ENCODE measurements at places on chromosomes 12 and 14. TPM values are rescaled to one million over a fixed set of nuclear protein-coding genes. Genes with fewer than 3 reads are reported as not detected.

- H3K4me3 ChIP-seq = no peak overlapping the region
- H3K4me1 ChIP-seq = no peaks in the 10 kb centered on the region
Observed at GRCh38 chr14:94926176-94926575, 156.3 kb upstream of the GSC start.

GRCh38 chr12:53677800-53678148 is 1.9 kb upstream of the ATP5MC2 start:
- no peak for DNase-seq
- peaks cover 10% of the 10 kb centered on the region for H3K4me1 ChIP-seq
- peak overlapping the region; percentile 95 for H3K27ac ChIP-seq
- peak overlapping the region; percentile 84 for H3K4me3 ChIP-seq
- H3K27me3 ChIP-seq = no peaks in the 10 kb centered on the region

The SYCP3 gene
- total RNA-seq = not detected

The KRT71 gene
- total RNA-seq = not detected

GRCh38 chr14:32013083-32013482 is 64.0 kb upstream of the ARHGAP5 start:
- H3K4me3 ChIP-seq = no peak overlapping the region
- no peaks in the 10 kb centered on the region for H3K36me3 ChIP-seq
- no peak for DNase-seq
- H3K4me1 ChIP-seq = peaks cover 3% of the 10 kb centered on the region
- H3K27ac ChIP-seq = no peak overlapping the region
- no peaks in the 10 kb centered on the region for H3K27me3 ChIP-seq

The RNASE7 gene
- 0.27 TPM for total RNA-seq

- no peaks in the 10 kb centered on the region for H3K27me3 ChIP-seq
- DNase-seq = no peak
- no peaks in the 10 kb centered on the region for H3K36me3 ChIP-seq
- no peak overlapping the region for H3K4me3 ChIP-seq
Observed at GRCh38 chr12:28258998-28259397, 68.7 kb downstream of the CCDC91 start.

GRCh38 chr12:119005913-119006312 is 24.6 kb downstream of the SRRM4 start:
- DNase-seq = no peak
- no peak overlapping the region for H3K27ac ChIP-seq
- no peaks in the 10 kb centered on the region for H3K36me3 ChIP-seq
- no peak overlapping the region for H3K4me3 ChIP-seq

DNA sequence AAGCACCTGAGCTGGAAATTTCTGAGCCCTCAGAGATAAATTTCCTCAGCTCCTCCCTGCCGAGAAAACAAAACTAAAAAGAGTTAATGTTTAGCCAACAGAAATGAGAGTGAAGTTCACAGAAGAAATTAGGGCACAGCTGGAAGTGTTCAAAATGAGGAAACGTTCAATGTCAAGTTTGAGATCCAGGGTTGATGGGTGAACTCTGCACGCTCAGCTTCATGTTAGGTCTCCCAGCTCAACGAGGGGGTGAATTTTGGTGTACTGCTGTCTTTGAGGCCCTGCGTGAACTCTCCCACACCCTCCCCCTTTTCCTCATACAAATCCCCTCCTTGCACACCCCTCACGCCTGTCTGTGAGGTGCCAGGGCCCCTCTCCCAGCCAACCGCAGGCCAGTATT is 13.3 kb upstream of the OAS3 start:
- no peak for DNase-seq
- no peaks in the 10 kb centered on the region for H3K4me1 ChIP-seq
- no peaks in the 10 kb centered on the region for H3K36me3 ChIP-seq
- no peak overlapping the region for H3K4me3 ChIP-seq
- H3K27ac ChIP-seq = no peak overlapping the region
- no peaks in the 10 kb centered on the region for H3K27me3 ChIP-seq

GRCh38 chr12:99670635-99671034 is 23.1 kb downstream of the GARIN6 start:
- DNase-seq = no peak
- H3K4me3 ChIP-seq = no peak overlapping the region
- H3K36me3 ChIP-seq = no peaks in the 10 kb centered on the region
- H3K4me1 ChIP-seq = no peaks in the 10 kb centered on the region
- no peak overlapping the region for H3K27ac ChIP-seq

DNA sequence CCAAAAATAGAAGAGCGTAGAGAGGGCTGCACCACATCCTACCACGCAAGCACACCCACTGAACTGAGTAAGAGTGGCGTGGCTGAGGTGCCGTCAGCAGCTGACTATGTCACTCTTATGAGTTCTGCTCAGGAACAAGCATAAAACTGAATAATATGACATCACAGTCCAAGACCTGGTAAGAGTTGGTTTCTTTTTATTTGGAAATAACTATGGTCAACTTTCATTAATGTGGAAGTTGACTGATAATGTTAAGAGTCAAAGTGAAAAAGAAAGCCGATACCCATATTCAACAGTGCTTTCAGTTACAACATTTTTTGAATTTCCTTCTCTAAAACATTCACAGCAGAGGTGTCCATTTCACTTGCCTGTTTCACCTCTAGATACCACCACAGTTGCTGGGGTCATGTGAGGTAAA is 44.6 kb downstream of the GNS start:
- no peak overlapping the region for H3K27ac ChIP-seq
- no peaks in the 10 kb centered on the region for H3K27me3 ChIP-seq
- peaks cover 17% of the 10 kb centered on the region for H3K36me3 ChIP-seq
- DNase-seq = no peak

- H3K4me3 ChIP-seq = no peak overlapping the region
- H3K27me3 ChIP-seq = no peaks in the 10 kb centered on the region
- H3K27ac ChIP-seq = no peak overlapping the region
- DNase-seq = no peak
- H3K36me3 ChIP-seq = no peaks in the 10 kb centered on the region
- H3K4me1 ChIP-seq = no peaks in the 10 kb centered on the region
Observed at GRCh38 chr14:66248256-66248655, 237.9 kb upstream of the CCDC196 start.

- no peak overlapping the region for H3K4me3 ChIP-seq
- H3K27ac ChIP-seq = peak overlapping the region; percentile 79
- H3K4me1 ChIP-seq = peaks cover 26% of the 10 kb centered on the region
- DNase-seq = no peak
Observed at GRCh38 chr12:46609273-46609623, 216.5 kb downstream of the SLC38A4 start.

DNA sequence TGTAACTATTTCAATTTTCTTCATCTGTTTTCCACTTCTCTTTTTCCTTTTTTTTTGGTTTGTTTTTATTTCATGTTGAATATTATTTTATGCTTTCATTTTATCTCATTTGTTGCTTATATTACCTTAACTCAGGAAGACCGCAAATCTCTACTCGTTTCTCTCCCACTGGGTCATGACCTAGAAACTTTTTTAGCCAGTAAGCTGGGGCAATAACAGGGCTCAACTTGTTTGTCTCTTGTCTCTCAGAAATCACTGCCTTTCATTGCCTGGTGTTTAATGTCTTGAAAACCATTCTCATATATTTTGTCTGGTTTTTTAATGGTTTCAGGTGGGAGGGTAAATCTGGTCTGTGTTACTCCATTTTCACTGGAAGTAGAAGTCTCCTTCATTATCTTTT is 36.6 kb upstream of the ATP2B1 start:
- no peaks in the 10 kb centered on the region for H3K27me3 ChIP-seq
- no peak for DNase-seq
- H3K4me3 ChIP-seq = no peak overlapping the region
- H3K4me1 ChIP-seq = no peaks in the 10 kb centered on the region
- H3K36me3 ChIP-seq = no peaks in the 10 kb centered on the region

GRCh38 chr14:73674986-73675385 is 30.2 kb downstream of the DNAL1 start:
- H3K27me3 ChIP-seq = no peaks in the 10 kb centered on the region
- no peak overlapping the region for H3K27ac ChIP-seq
- H3K36me3 ChIP-seq = no peaks in the 10 kb centered on the region
- no peak overlapping the region for H3K4me3 ChIP-seq
- no peaks in the 10 kb centered on the region for H3K4me1 ChIP-seq
- no peak for DNase-seq

DNA sequence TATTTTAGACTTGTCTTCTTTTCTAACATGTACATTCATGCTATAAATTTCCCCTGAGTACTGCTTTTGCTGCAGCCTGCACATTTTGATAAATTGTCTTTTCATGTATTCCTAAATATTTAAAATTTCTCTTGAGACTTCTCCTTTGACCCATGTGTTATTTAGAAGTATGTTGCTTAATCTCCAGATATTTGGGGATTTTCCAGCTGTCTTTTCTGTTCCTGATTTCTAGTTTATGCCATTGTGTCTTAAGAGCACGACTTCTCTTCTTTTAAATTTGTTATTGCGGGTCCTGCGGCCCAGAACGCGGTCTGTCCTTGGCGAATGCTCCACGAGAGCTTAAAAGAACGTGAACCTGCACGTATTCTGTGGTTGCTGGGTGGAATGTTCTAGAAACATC is 136.4 kb downstream of the KIF26A start:
- H3K27ac ChIP-seq = no peak overlapping the region
- DNase-seq = no peak
- H3K27me3 ChIP-seq = no peaks in the 10 kb centered on the region
- no peak overlapping the region for H3K4me3 ChIP-seq
- H3K4me1 ChIP-seq = no peaks in the 10 kb centered on the region

DNA sequence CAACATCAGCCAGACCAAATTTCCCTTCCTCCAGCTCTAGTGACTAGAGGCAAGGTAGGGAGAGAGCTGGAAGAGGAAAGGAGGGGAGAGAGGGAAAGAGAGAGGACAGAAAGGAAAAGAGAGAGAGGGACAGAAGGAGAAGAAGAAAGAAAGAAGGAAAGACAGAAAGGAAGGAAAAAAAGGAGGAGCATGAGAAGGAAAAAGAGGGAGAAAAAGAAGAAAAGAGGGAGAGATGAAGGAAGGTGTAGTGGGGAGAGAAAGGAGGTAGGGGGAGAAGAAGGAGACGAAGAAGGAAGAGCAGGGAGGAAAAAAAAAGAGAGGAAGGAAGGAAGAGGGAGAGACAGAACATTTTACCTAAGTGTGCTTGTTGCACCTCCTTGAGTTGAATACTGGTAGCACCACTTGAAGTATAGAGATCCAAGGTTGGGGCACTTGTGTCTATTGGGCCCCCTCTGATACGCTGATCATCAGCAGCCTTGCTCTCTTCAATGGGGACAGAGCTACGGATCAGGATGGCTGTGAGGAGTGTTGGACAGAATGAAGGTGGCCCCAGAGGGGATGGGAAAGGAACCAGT is 232.5 kb downstream of the SUDS3 start:
- DNase-seq = no peak
- H3K27me3 ChIP-seq = no peaks in the 10 kb centered on the region
- H3K27ac ChIP-seq = no peak overlapping the region
- H3K36me3 ChIP-seq = no peaks in the 10 kb centered on the region
- peaks cover 5% of the 10 kb centered on the region for H3K4me1 ChIP-seq

- no peak overlapping the region for H3K27ac ChIP-seq
- no peak for DNase-seq
- H3K27me3 ChIP-seq = no peaks in the 10 kb centered on the region
- H3K36me3 ChIP-seq = no peaks in the 10 kb centered on the region
Observed at GRCh38 chr12:54049108-54049507, 4.5 kb upstream of the HOXC4 start.

DNA sequence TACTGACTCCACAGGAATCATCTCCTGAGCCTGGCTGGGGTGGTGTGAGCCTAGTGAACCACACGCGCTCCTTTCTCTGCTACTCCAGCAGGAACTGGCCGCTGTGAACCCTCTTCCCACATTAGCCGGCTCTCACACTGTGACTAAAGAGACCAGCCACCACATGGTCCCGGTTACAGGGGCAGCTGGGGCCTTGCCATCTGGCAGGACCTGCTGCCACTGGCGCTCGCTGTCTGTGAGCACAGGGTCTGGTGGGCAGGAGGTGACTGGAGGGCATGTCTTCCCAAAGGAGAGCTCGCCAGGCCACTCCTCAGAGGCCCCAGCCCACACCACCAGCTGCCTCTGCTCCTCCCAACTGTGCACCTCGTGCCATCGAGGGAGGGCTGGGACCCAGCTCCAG is 99.3 kb downstream of the SINHCAF start:
- H3K36me3 ChIP-seq = no peaks in the 10 kb centered on the region
- H3K27ac ChIP-seq = no peak overlapping the region
- H3K4me1 ChIP-seq = peaks cover 12% of the 10 kb centered on the region
- no peak for DNase-seq
- no peak overlapping the region for H3K4me3 ChIP-seq

The ANKRD33 gene
- not detected for total RNA-seq
